ENCODE measurements at places on chromosomes 3 and 15.
A peak's percentile ranks its signal among the peaks of the same experiment; 100 is the strongest.

DNA sequence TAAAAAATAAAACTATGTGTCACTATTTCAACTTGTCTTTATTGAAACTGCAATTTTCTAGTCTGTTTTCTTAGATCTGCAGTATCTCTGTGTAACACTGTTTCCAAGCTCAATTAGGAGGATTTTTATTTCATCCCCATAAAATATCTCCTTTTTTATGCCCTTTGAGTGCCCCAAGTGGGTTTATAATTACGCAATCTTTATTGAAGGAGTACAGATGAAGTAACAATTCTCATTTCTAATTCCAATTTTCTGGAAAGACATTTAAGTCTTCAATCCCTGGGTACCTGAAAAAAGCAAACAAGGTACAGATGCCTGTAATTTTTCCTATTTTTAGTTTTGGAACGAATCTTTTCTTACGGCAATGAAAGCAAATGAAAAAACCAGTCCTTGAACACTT lies 61.3 kb downstream of the CYP19A1 start:
- no peak for DNase-seq

DNA sequence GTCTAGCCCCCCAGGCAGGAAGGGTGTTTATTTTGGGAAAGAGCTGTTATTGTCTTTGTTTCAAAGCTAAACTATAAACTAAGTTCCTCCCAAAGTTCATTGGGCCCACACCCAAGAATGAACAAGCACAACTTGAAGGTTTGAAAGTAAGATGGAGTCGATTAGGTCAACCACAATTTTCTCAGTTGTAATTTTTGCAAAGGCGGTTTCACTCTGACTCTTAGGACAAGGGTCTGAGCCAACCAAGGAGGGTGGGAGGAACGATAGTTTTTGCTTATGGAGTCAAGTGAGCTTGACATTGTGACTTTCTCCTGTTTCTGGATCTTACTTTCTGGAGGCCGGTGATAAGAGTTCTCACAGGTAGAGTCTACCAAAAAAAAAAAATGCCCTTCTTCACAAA lies 5.8 kb upstream of the ZNF770 start:
- no peak for DNase-seq

DNA sequence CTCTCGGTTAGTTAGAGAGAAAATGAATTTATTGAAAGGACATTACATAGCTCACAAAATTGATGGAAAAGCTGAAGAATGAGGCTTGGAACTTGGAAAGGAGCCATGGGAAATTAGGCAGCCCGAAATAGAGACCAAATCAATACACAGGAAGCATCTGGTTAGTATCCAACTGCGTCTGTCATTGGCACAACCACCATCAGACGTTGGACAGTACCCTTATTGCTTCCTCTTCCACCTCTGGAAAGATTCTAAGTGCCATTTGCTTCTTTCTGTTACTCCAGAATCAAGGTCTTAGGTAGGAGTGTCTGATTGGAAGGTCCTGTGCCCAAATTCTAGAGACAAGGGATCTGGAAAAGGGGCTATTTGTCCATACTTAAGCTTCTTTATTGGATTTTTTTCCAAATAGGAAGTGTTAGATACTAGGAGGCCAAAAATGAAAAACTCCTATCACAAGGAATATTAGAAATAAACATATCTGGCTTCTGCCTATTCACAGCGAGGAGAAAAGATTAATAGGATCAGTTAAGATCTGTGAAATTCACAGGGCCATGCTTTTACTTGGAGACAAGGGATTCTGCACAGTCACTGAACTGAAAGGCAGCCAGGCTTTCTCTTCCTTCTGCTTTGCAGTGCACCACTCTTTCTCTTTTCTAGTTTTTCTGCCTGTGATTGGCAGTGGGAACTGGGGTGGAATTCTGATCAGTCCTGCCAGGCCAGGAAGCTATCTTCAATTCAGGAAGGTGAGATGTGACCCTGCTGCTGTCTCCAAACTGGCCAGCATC lies 10.7 kb upstream of the HACD2 start:
- DNase-seq = no peak

- no peak for DNase-seq
Observed at GRCh38 chr15:68278345-68278594, 725 bp downstream of the FEM1B start.

- DNase-seq = no peak
Observed at GRCh38 chr3:107441617-107442016, 64.4 kb downstream of the CCDC54 start.

GRCh38 chr3:117853923-117854668 lies 1144.5 kb downstream of the TUSC7 start:
- peak; percentile 71 for DNase-seq

DNA sequence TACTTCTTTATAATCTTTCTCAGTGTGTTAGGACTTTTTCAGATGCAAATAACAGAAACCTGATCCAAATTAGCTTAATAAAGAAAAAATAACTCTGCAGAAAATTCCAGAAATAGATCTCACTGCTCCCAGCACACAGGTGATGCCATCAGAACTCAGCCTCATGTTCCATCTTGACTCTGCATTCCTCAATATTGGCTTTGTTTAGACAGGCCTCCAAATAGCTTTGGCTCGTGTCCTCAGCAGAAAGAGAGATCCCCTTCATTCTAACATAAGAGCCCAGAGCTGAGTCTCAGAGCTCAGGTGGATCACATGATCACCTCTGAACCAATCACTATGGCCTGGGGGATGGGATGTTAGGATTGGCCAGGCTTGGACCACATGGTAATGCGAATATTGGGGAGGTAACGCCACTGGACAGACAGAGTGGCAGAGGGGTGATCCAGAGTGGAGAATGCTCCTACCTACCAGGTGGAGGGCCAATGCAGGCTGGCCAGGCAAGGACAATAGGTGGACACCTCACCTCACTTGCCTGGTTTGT lies 46.6 kb upstream of the TBC1D21 start:
- DNase-seq = no peak

- no peak for DNase-seq
Observed at GRCh38 chr3:27869152-27869551, 147.0 kb upstream of the EOMES start.

GRCh38 chr3:70053293-70053692 lies 53.8 kb downstream of the SAMMSON start:
- DNase-seq = no peak

DNA sequence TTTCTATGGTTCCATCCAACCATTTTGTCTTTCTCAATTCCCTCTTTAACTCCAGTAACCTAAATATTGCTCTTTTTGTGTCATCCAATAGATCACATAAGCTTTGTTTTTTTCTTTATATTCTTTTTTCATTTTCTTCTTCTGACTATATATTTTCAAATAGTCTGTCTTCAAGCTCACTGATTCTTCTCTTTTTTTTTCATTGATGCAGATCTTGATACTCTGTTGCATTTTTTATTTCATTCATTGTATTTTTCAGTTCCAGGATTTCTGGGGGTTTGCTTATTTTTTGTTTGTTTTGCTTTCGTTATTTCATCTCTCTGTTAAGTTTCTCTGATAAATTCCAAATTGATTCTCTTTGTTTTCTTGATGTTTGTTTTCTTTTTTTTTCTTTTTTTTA lies 36.2 kb downstream of the CLDN1 start:
- DNase-seq = no peak

DNA sequence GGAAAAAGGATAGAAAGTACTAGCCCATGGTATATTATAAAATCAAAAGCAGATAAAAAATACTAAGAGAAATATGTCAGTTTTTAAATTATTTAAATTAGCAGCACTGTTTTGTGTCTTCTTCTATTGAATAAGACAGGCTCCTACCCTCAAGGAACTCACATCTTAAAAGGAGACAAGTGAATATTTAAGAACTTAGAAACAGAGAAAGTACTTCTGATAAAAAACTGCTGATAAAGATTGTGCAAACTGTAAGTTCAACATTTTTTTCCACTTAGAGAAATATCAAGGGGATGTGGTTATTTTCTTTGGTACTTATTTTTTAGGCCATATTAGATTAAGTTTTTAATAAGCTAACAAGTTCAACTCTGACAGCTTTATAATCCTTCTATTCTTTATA lies 3.0 kb upstream of the ANKRD28 start:
- DNase-seq = no peak

DNA sequence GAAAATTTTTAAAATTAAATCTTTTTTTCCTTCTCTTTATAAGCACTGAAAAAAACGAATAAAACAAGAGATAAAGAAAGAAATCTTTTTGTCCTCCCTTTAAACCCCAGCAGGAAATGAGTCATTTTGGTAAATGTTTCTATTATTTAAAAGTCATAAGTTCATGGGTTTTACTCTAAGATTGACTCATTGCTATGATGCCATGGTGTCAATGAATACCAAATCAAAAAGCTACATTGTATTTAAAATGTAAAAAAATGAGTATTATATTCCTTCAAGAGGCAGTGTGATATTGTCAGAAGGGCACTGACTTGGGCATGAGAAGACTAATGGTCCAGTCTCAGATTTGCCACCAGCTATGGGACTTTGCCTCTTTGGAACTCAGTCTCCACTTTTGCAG lies 303.4 kb upstream of the DNAJC19 start:
- DNase-seq = no peak

- no peak for DNase-seq
Observed at GRCh38 chr15:45428491-45428890, 50.1 kb upstream of the GATM start.

- no peak for DNase-seq
Observed at GRCh38 chr3:179454887-179455286, 3.6 kb upstream of the GNB4 start.

GRCh38 chr15:42549741-42550392 lies 1.2 kb downstream of the HAUS2 start:
- no peak for DNase-seq

DNA sequence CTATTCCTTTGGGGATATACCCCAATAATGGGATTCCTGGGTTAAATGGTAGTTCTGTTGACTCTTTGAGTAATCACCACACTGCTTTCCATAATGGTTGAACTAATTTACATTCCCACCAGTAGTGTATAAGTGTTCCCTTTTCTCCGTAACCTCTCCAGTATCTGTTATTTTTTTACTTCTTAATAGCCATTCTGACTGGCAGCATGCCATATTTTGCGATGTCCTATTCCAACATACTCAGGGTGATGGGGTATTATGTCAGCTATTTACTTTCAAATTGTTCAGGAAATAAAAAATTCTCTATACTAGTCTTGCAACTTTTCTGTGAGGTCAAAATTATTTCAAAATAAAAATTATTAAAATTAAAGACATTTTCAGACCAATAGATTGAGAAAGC lies 9.1 kb upstream of the PARP14 start:
- DNase-seq = no peak

DNA sequence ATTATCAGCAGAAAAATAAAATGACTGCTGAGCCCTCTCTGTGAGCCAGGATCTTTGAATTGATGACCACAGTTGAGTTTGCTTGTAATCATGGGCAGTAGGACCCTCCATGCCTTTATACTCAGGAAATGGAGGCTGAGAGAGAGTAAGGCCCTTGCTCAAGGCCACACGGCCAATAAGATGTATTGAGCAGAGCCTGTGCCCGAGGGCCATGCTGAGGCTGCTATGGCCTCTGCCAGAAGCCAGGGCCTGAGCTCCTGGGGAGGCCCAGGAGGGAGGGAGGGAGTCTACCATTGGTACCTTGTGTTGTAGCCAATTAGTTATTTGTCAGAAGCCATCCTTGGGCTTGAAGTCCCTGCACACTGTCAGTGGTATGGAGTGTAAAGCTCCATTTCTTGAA lies 151.4 kb downstream of the DNAJB8 start:
- DNase-seq = no peak

DNA sequence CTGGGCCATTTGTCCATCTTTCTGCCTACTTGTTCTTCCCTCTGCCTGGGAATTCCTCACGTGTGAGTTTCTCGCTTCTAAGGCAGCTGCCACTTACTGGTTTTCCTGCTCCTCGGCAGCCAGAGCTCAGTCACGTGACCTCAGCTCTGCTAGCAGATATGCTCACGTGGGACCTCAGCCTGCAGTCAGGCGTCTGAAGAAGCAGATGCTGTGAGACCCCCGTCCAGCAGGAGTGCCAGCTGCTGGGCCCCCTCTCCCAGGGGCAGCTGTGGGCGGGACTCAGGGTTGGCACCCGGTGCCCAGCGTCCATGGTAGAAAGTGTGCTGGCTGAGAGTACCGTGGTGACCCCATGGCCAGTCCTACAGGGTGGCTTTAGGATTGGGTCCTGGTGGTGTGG lies 161.3 kb upstream of the TLE3 start:
- DNase-seq = peak; percentile 6

GRCh38 chr3:20935791-20936190 lies 749.8 kb upstream of the SGO1 start:
- DNase-seq = no peak

- DNase-seq = no peak
Observed at GRCh38 chr3:101828691-101829436, 20.4 kb upstream of the NFKBIZ start.

DNA sequence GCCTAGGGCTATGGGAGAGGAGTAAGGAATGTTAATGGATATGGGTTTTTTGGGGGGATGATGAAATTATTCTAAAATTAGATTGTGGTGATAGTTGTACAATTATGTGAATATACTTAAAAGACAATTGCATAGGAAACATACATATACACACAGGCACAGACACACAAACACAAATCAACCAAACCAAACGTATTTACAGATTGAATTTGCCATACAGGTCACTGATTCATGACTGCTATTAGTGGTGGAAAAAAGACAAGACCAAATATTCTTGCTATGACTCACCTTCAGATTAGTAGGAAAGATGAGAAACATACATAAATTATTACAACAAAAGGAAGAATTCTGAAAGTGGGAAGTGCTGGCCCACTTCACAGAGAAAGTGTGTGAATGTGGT lies 85.3 kb downstream of the C3orf38 start:
- no peak for DNase-seq

DNA sequence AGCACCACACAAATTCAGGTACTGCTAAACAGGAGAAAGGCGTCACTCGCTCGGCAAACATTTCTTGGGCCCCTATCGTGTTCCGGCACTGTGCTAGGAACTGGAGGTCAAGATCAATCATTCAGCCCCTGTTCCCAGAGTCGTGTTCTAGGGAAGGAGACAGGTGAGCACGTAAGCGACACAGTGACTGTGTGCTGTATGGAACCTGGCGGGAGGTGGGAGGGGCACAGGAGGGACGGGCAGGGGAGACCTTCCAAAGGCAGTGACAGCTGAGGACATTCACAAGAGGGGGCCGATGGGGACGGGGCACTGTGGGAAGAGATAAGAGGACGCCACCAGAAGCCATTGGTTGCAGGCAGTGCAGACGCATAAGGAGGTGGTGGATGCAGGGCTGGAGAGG lies 32.2 kb downstream of the BDH1 start:
- no peak for DNase-seq

- no peak for DNase-seq
Observed at GRCh38 chr3:31550452-31551251, 17.9 kb downstream of the STT3B start.

GRCh38 chr15:84950570-84951111 lies 31.0 kb upstream of the PDE8A start:
- DNase-seq = no peak

DNA sequence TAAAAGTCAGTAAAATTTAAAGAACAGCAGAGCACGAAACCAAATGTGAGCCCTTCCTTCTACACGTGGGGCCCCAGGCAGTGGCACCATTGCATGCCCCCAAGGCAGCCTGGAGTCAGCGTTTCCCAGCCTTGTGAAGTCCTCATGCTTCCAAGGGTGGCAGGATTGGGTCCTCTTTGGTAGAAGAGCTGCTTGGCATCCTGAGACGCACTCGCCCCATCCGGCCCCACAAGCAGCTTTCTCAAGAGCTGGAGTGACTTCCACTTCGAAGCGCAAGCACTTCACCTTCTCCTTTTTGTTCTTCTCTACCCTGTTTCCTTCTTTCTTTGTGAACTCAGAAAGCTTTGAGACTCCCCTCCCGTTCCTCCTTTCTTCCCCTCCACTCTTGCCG lies 34.7 kb downstream of the ZNF710 start:
- DNase-seq = no peak

- no peak for DNase-seq
Observed at GRCh38 chr15:88717382-88718031, 78.7 kb downstream of the ISG20 start.
